ENCODE measurements at places on chromosomes 16 and 17.
A peak's percentile ranks its signal among the peaks of the same experiment; 100 is the strongest.

DNA sequence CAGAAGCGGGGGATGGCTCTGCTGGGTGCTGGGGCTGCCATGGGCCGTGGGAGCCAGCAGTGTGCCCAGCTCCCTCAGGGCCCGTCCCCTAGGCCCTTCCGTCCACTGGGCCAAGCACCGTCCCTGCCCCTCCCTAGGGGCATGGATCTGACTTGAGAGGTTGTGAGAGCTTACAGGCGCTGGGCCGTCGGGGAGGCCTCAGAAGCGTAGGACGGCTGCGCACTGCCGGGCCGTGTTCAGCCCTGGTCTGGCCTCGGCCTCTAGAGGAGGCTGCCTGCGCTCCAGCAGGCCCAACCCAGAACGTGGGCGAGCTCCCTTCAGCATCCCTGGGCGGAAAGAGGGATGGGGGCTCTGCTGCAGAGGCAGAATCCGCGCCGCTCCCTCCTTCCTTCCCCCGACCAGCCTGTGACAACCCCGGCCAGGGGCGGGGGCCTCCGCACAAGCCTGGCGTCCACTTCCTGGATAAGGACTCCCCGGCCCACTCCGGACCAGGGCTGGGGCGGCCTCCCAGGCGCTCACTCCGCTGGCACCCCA, 685 bp upstream of the MPG start:
- DNase-seq = peak; percentile 73

GRCh38 chr16:4053301-4053845, 62.9 kb downstream of the ADCY9 start:
- peak; percentile 73 for DNase-seq

GRCh38 chr16:6672507-6672906, 660.1 kb upstream of the RBFOX1 start:
- no peak for DNase-seq

DNA sequence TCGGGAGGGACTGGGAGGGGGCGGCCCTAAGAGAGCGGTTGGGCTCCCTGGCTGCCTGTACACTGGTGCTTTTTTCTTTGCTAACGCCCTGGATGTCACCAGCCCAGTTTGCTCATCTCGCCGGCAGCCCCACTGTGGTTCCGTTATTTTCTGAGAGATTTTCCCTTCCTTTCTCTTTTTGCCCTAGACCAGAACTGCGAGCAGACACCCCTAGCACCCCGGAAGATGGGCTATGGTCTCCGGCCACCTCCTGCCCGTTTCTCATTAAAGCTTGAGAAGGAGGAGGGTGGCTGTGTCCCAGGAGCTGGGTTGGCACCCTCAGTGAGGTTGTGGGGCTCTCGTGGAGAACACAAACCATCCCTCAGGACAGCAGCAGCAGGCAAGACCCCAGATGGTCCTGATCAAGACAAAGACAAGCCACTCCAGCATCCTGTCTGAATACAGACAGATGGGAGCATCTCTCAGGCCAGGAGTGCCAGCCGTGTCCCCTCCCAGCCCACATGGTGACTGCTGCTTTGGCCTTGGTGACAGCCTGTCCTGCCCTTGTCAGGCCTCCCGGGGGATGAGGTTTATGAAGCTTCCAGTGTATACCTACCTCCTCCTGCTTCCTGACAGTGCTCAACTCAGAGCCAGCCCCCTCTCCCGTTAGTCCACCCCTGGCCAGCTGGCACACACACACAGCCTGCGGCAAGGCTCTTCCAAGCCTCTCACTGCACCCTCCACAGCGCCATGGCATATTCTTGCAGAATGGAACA, 77.2 kb downstream of the KCNJ12 start:
- DNase-seq = peak; percentile 70

GRCh38 chr16:11016524-11016988, 72.2 kb downstream of the CLEC16A start:
- DNase-seq = no peak

- no peak for DNase-seq
These were observed 7.4 kb upstream of the SPAG9 start for GRCh38 chr17:51128076-51128475.

DNA sequence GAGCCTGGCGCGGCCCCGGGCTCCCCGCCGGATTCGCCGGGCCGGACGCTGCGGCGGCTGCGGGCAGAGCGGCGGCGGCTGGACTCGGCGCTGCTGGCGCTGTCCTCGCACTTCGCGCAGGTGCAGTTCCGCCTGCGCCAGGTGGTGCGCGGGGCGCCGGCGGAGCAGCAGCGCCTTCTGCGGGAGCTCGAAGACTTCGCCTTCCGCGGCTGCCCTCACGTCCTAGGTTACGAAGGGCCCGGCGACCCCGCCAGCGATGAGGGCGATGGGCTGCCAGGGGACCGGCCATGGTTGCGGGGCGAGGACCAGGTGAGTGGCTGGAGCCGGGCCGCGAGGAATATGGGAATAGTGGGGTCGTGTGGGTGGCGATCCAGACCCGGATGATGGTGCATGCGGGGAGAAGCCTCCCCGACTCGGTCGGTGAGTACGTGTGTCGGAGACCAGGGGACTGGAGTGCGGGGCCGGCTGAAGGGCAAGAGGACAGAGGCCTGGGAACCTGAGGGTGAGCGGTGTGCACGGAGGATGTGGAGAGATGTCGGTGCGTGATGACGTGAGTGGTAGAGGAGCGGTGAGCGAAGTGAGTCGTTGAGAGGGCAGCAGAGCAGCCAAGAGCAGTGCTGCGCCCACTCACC, 517 bp downstream of the RUNDC1 start:
- DNase-seq = peak; percentile 51

- no peak for DNase-seq
These were observed 115.3 kb downstream of the NPIPB5 start for GRCh38 chr16:22625967-22626366.

- DNase-seq = no peak
These were observed 167.8 kb downstream of the IRF8 start for GRCh38 chr16:86066811-86067210.

All from eye (tissue), 1 donor.